ENCODE measurements at places on chromosomes 12 and 14.

DNA sequence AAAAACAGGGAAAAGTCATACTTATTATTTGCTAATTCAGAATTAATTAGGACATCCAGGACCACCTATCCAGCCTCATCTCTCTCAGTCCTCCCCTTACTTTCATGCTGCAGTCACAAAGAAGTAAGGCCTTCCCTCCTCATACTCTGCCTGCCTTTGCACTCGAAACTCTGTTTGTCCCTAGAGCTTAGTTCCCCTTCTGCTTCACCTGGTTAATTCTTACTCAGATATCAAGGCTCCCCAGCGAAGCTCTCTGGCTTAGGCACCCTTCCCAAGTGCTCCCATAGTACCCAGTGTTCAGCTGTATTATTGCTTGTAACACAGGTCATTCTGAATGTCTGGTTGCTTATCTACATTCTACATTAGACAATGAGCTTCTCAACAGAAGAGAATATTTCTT, 81.3 kb downstream of the ERGIC2 start:
- DNase-seq = no peak

GRCh38 chr12:67453191-67453590, 184.0 kb downstream of the CAND1 start:
- no peak for DNase-seq

DNA sequence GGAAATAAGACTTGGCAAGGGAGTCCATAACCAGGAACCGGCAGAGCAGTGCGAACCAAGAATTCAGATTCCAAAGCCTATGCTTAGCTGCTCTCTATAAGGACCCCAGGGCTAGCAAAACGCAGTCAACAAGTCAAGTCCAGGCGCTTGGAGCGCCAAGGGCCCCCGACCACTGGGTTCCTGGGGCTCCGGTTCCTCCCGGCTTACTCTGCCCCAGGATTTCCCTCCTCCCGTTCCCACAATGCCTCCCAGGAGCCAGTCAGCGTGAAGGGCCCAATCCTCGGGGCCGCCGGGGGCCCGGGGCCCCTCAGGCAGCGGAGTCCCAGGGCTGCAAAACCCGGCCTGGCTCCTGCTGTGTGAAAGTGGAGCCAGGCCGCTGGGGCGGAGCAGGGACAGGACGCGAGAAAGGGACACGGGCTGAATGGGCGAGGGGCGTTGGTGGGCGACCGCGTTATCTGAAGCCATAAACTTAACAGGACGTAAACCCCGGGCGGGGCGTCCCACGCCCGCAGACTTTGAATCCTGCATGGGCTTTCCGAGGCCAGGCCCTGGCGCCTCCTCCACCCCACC, 1.5 kb downstream of the KRT8 start:
- DNase-seq = no peak

DNA sequence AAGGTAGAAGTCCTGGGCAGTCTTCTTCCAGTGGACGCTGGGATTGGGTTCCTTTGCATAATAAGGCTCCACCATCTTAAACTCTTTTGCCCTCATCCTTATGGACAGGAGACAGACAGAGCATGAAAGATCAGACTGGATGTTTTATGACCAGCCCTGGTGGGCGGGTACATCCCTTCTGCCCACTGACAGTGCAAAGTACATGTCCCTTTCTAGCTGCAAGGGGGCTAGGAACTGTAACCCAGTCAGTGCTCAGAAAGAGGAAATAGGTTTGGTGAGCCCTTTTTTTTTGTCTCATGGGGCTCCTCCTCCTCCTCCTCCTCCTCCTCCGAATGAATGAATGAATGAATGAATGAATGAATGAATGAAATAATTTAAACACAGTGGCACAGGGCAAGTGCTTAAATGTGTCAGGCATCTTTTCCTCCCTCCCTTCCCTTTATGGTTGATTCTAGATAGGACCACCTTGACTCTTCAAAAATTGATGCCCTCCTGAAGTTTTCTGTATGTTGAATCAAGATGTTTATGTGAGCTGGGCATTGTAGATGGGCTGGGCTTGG, 36.4 kb upstream of the HNF1A start:
- no peak for DNase-seq

GRCh38 chr14:35390577-35391387, 13.8 kb downstream of the NFKBIA start:
- DNase-seq = no peak
